Stimulated activated CD8-positive, alpha-beta memory T cell treated with anti-CD3 and anti-CD28 coated beads, Interleukin-15, amount 100 ng/mL, for 48 hours (primary cell): ENCODE measurements at places on chromosomes 11 and 22.

- DNase-seq: no peak
Observed at GRCh38 chr11:114228435-114229411, 67.5 kb upstream of the NNMT start.

- no peak for DNase-seq
Observed at GRCh38 chr22:21044931-21045584, 688 bp upstream of the LRRC74B start.

DNA sequence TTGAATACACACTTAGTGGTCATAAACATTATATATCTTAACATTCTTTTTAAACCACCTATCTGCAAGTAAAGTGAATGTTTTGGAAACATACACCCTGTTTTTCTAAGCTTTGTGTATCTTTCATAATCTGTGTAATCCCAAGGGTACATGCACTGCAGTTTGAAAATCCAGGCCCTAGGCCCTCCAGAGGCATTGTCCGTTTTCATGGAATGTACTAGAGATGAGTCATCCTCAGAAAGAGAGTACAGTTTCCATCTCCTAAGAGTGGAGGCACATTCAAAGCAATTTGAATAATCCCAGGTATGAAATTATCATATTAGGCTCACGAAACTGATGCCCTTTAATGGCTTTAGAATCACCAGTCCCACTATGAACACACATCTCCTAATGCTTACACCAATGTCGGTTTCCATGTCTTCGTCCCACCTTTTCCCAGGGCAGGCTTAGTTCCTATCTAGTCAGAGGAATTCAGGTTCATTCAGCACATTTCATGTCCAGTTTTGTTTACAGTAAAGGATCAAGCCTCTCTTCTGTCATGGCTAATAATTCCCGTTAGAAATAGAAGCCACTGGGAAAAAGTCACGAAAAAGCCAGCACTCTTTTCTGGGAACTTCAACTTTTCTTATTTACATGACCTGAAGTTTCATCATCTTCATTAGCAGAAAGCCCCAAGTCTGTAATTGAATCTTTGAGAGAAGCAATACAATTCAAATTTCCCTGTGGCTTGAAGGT is 39.5 kb upstream of the CD44 start:
- no peak for DNase-seq

DNA sequence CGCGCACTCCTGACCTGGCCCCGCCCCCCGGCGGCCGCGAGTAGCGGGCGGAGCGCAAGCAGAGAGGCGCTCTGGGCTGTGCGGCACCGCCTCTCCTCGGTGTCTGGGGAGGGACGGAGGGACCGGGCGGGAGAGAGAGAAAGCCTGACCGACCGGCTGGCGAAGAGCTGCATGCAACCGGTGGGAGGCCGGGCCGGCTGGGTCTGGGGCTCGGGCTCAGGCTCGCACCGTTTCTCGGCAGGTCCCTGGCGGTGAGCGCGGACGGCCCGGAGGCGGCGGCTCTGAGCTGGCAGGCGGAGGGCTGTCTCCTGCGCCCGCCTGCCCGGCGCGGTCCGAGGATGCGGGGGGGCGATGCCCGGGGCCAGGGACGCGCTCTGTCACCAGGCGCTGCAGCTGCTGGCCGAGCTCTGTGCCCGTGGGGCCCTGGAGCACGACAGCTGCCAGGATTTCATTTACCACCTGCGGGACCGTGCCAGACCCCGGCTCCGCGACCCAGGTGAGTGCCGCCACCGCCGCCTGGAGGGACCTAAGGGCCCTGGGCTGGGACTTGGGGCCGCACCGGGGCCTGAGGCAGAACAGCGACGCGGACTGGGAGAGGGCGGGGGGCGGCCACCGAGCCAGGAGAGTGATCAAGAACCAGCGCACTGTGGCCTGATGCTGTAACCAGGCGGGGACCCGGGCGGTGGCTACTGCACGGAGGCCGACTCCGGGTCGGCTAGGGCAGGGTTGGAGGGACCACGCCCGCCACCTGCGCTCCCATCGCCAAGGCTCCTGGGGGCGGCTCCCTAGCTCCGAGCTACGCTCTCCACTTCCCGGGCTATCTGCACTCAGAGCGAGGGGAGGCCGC is at the start of gene SYT9:
Gene SYT9 (plus strand): TSS at position 69 of the 847 bp plus-strand sequence. CDS start 283 bp downstream, at position 352.
- DNase-seq: peak; percentile 10

GRCh38 chr22:17890245-17890671 is 116.0 kb upstream of the BID start:
- DNase-seq: no peak

DNA sequence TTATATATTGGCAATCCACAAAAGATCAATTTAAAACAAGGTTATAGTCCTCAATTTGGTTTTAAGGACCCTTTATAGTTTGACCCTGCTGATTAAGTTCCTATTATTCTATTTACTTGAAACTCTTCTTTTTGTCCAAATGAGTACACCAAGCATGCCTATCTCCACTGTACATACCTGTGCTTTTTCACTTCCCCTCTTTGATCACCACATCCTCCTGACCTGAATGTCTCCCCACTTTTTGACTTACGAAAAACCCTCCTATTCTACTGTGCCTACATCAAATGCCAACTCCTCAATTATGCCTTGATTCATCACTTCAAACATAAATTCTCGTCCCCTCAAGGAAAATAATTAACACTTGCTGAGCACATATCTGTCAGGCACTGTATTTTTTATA is 113.5 kb downstream of the SOX6 start:
- no peak for DNase-seq

DNA sequence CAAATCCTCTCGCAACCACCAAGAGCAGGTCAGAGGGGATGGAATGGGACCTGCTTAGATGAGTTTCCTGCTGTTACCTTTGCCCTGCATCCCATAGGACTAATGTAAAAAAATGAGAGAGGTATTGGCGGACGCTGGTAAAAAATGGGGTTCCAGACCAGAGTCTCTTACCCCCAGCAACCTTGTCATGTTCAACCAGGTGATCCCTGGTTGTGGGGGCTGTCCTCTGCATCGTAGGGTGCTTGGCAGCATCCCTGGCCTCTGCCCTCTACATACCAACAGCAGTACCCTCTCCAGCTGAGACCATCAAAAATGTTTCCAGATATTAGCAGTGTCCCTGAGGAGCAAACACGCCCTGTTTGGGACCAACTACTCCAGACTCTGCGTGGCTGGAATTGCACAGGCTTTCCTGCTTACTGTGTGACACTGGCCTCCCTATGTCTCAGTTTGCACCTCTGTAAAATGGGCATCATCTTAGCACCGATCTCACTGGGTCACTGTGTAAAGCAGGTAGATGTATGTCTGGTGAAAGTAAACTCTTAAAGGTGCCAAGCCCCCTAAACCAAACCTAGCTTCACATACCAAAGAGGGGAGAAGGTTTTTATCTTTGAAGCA is 1.5 kb downstream of the APOL6 start:
- DNase-seq: no peak

GRCh38 chr22:40510631-40511364 is 125.7 kb downstream of the MRTFA start:
- no peak for DNase-seq

DNA sequence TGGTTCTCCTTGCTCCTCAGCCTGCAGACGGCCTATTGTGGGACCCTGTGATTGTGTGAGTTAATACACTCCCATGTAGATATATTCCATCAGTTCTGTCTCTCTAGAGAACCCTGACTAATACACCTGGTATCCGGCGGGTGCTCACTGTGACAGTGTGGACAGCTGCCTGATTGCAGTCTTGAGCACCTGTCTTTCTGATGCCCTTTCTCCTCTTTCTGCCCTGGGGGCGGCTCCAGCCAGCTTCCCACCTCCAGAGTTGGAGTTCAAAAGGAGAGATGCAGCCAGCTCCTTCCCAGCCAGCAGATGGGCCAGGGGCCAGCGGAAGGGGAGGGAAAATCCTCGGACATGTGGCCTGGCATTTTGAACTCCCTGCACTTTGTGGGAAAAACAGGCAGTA is 15.0 kb downstream of the SMIM38 start:
- DNase-seq: no peak

- DNase-seq: no peak
Observed at GRCh38 chr11:2470495-2470894, 25.7 kb downstream of the KCNQ1 start.

DNA sequence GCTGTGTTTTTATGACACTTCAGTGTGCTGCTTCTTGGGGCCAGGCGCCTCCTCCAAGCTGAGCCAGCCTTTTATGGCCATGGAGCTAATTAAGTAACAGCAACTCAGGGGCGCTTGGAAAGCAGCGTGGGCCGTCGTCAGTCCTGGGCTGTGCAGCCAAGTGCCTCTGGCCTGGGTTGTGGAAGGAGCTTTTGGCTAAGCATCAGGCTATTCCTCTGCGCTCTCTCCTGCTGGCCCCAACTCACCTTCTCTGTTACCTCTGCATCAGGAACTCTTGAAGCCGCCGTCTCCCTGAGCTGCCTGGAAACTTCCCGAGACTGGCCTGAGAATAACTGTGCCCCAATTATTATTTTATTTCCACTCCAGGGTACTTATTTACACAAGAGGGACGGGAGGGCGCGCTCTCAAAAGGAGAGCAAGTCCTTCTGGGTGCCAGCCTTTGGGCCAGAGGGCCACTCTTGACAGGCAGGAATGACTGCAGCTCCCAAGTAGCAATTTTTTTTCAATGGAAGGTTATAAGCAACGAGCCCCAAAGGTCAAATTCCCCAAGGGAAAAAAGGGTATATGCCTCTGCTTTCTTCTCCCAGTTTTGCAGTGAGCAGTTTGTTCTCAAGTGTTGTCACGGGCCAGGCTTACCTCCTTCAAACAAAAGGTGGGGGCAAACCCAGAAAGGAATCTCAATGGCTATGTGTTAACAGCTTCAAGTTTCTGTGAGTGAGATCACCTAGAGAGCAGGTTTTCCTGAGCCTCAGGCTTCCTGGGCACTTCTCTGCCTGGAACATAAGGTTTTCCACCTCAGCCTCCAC is 38.5 kb upstream of the NAV2 start:
- DNase-seq: no peak

GRCh38 chr11:123616505-123617198 is 37.8 kb downstream of the SCN3B start:
- DNase-seq: no peak

GRCh38 chr11:76007166-76007565 is 192.2 kb downstream of the UVRAG start:
- no peak for DNase-seq

GRCh38 chr11:62145261-62145871 is 21.6 kb downstream of the INCENP start:
- no peak for DNase-seq

DNA sequence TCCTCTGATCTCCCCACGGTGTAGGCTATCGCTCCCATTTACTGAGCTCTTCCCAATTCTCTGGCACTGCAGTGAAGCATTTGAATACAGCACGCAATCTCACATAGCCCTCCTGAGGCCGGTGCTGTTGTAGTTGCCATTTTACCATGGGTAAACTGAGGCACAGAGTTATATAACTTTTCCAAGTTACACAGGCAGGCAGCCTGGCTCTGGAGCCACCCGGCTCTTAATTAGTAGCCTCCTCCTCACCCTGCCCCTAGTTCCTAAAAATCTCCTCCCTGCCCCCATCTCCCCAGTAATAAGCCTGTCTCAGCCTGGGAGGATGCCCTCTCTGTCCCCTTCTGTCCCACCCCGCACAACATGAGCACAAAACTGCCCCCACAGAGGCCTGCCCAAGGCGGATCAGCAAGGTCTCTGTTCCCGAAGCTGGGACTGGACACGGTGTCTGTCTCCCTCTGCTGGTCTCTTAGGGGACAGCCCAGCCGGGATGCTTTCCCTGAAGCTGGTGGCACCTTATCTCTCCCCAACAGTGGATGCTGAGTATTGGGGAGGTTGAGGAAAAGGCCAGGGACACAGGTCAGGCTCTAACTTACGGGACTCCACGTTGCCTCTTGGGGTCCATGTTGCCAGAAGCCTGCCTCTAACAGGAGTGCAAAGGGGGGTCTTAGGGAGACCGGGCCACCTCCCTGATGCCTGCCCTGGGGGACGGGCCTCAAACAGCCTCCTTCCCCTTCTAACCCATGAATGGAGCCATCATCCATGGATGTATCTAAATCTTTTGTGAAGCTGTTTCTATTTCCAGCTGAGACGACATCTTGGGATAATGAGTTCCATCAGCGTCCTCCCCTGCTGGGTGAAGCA is 9.1 kb upstream of the CLCF1 start:
- DNase-seq: peak; percentile 71

DNA sequence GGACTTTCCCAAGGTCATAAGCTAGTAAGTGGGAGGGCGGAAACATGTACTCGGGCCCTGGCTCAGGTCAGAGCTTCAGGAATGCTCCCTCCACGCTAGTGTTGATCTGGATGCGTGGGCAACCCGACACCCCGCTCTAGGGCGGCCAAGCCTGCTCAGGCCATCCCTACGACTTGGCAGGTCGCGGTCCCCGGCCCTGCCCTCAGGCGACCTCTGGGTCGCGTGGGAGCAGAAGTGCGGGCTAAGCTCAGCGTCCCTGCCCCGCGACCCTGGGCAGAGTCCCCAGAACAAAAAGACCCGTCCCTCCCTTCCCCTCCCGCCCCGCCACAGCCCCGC is 781 bp upstream of the TEF start:
- no peak for DNase-seq

DNA sequence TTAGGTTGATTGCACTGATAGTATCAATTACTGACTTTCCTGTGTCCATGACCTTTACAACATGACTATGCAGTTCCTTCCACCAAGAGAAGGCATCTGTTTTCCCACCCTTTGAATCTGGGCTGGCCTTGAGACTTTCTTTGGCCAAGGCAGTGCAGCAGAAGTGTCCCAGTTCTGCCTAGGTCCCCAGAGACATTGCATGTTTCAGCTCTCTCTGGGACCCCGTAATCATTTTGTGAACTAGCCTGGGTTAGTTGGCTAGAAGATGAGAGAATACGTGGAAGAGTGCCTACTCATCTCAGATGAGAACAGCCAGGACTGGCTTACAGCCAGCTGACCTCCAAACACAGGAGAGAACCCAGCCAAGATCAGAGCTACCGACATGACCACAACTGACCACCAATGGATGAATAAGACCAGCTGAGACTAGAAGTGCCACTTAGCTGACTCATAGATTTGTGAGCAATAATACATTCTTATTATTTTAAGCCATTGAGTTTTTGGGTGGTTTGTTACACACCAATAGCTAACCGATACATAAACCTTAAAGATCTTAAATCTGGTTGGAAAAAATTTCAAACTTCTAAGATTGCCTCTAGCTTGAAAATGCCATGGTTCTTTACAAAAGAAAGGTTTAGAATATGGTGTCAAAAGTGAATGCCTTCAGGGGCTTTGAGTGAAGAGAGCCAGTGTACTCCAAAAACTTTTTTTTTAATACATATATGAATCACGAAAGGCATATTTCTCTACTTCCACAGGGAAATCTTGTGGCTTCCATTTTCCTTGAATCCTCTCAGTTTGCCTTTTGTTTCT is 145.2 kb downstream of the FBXO7 start:
- DNase-seq: no peak

- DNase-seq: no peak
Observed at GRCh38 chr11:18594999-18595749, 4.4 kb upstream of the MISFA start.

GRCh38 chr11:534396-535209 is 773 bp downstream of the HRAS start:
- DNase-seq: no peak

DNA sequence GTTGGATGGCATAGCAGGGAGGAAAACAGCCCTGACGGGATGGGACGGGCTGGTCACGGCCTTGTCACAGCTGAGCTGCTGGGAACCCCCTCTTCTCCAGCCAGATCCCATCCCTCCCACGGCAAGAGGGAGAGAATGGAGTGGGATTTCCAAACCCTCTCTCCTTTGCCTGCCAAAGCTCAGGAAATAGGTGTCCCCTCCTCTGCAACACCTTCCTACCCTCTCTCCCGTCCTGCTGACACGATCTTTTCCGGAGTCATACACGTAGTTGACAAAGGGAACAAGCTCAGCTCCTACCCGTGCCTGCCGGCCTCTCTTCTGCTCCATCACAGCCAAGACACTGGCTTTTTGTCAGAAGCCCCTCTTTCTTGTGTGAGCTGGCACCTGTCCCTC is 48.1 kb downstream of the PISD start:
- no peak for DNase-seq

- no peak for DNase-seq
Observed at GRCh38 chr11:71248251-71248570, 4.2 kb downstream of the SHANK2 start.
